ENCODE measurements at places on chromosomes 2 and 18. TPM values are rescaled to one million over a fixed set of nuclear protein-coding genes. Genes with fewer than 3 reads are reported as not detected.

DNA sequence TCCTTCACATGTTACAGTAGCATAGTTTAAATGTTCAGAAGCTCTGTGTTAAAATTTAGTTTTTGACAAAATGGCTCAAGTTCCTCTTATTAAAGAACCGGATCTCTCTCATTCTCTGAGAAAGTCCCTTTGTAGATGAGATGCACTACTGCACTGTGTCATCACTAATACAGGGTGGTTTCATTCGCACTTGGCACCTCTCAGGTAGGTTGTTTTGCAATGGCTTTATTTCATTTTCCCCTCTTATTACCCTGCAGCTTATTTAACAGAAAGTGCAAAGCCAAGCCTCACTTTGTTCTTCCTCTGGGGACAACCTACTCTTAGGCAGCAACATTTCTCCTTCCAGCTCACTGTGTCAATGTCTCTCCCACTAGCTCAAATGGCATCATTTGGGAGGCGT lies 185.1 kb downstream of the DLGAP1 start:
- no peak for DNase-seq

DNA sequence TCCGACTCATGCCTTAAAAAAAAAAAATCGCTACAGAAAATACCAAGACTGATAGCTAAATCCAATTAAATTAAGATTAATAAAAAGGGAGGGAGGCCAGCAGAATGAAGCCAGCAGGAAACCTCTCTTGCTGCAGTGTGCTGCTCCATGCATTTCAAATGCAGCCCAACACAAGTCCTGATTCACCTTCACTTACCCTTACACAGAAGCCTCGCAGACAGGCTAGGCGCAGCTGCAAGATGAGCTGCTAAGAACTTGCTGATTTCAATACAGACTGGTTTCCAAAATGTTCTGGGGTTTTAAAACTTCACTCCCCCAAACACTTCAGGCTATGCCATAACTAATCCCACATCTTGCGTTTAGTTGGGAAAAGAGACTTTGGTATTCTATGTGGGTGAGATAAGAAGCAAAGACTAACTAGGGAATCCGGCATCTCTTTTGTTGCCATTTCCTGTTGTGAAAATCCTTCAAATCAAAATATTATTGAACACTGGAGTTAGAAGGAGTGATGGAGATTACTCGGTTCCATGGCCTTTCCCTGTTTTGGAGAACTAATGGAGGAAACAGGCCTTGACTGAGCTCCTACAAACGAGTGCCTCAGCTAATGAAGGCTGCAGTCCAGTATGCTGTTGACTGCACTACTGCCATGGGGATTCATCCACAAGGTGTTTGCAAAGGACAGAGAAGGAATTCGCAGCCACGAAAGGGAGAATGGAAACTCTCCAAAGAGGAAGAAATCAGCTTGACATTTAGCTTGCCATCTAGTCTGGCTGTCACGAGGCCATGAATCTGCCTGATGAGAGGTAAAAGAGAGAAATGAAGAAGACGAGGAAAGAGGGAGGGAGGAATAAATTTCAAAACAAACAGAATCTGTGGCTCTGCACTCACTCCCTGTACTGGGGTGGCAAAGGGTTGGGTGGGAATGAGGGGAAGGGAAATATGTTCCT lies 67.3 kb downstream of the CLHC1 start:
- no peak for DNase-seq

The IL36A gene
- 0.09 TPM for polyA plus RNA-seq

DNA sequence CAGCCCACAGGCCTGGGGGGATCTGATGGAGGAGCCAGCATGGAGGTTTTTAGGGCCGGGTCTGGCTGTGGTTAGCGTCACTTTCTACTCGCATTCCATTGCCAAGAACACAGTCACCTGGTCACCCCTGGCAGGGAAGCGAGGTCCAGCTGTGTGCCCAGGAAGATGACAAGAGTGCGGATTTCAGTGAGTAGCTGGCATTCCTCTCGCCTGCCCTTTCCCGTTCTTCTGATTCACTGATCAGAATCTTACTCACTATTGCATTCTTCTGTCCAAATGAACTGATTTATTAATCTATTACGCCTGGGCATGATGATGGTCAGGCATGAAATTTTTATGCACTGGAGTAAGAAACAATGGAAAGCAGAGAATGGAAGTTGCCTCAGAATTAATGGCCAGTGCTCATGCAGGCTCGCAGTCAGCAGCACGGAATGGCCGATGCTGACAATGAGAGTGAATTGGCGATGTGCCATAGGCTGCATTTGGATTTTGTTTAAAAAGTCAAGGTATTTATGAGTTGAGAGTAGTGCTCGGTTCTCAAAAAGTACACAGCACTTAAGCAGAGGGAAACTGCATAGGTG lies 76.4 kb upstream of the MGAT5 start:
- no peak for DNase-seq

DNA sequence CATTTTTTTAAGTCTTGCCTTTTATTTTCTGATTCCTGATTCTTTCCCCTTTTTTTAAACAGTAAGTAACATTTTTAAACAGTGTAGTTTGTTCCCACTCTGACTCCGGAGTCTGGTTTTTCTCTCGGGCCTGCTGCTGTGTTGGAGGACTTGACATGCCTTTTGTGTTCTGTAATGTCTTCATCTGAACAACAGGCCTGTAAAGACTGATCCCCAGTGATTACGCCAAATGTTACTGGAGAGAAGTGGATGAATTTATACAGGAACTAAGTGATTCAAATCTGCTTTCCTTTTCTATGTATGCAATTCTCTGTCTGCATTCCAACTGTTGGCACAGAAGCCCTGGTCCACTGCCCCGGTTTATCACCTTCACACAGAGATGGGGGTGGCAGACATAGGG lies 54.3 kb upstream of the RMDN2 start:
- DNase-seq, result no peak
